BJ (cell line): ENCODE measurements at places on chromosomes 1 and 21.

- DNase-seq, result no peak
Observed at GRCh38 chr1:100971021-100971420, 54.6 kb downstream of the DPH5 start.

GRCh38 chr21:42269386-42269785 lies 45.8 kb downstream of the TFF3 start:
- DNase-seq, result no peak

GRCh38 chr1:14552246-14552965 lies 46.1 kb upstream of the KAZN start:
- DNase-seq, result no peak

DNA sequence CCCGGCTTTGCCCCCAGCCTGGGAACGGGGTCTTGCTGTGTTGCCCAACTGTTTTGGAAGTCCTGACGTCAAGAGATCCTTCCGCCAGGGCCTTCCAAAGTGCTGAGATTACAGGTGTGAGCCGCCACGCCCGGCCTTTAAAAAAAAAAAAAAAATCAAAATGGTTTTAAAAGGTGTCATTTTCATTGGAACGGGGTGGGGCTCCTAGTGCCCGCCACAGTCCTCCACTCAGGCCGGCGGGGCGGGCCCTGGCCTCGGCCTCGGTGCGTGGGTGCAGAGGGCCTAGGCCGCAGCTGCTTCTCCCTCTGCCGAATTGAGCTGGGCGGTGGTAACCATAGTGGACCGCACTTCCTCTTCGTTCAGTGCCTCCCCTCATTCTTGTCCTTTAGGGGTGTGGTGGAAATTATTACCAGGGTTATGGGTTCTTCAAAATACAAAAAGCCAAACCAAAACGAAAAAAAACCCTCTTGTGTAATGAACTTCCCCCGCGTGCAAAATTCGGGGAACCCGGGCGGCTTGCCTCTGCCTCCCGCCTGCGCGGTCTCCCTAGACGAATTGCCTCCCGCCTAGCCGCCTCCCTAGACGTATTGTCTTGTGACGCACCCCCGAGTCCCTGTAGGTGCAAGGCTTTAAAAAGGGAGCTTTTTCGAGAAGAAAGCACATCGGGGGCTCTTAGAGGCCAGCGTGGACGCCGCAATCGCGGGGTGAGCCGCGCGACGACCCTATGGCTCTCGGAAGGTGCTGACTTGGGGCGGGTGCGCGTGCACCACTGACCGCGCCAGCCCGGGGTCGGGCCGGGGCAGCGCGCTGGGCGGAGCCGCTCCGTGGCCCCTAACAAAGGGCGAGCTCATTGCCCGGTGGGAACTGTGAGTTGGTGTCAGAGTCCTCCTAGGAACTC lies 10.5 kb upstream of the SPEN start:
- DNase-seq, result no peak

- DNase-seq, result no peak
Observed at GRCh38 chr1:154994269-154994587, 842 bp downstream of the LENEP start.

DNA sequence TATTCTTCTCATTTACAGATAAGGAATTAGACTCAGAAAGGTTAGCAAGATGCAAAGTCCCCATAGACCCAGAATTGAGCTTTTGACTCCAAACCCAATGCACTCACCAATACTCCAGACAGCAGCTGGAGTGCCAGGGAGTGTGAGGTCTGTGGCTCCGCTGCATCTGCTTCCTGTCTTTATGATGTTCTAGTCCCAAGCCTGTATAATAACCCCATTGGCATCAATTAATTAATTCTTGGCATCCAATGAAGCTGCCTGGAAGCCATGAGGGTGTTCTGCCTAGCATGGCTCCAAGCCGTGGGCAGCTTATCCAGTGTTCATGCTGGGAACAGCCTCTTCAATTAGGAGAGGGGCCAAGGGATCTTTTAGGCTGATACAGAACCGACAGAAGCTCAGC lies 188.7 kb downstream of the GIPC2 start:
- no peak for DNase-seq

- DNase-seq, result no peak
Observed at GRCh38 chr1:26317146-26317545, 612 bp upstream of the CD52 start.

- DNase-seq, result peak; percentile 45
Observed at GRCh38 chr21:32520875-32521735, 64.2 kb downstream of the TCP10L start.

GRCh38 chr1:243568793-243569192 lies 281.2 kb downstream of the AKT3 start:
- peak; percentile 16 for DNase-seq
